ENCODE measurements at places on chromosomes 12 and 14.

- no peak for DNase-seq
These were observed 20.5 kb downstream of the RAP1B start for GRCh38 chr12:68631227-68631626.

DNA sequence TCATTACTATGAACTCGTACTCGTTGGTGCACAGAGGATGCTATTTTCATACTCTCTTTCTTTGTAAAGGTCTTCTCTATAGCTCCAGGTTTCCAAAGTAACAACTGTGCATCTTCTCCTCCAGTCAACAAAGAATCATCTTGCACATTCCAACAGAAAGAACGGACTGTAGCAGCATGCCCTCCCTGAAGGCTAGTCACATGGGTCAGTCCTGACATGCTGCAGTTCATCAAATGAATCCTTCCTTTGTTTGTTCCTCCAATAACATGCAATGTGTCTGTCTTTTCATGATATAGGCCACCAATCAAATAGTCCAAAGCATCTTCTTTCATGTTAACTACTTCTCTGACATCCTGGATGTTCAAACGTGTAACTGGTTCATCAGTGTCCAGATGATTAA is 42.9 kb downstream of the WDR89 start:
- DNase-seq, result no peak

DNA sequence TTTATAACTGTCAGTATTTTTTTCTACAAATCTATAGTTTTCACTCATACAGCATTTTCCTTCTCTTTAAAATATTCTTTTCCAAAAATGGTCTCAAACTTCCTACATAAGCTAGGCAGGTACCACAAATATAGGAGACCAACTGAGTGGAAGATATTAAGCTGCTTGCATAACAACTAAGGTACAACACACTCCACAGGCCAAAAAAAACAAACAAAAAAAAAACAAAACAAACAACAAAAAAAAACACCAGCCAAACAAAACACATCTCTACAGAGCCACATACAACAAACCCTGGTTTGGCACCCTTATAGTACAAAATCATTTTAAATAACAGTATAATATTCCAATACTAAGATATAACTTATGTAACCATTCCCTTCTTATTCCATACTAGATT is 50.1 kb downstream of the SLC2A13 start:
- no peak for DNase-seq

GRCh38 chr14:61750708-61751474 is 11.3 kb upstream of the SNAPC1 start:
- peak; percentile 92 for DNase-seq

DNA sequence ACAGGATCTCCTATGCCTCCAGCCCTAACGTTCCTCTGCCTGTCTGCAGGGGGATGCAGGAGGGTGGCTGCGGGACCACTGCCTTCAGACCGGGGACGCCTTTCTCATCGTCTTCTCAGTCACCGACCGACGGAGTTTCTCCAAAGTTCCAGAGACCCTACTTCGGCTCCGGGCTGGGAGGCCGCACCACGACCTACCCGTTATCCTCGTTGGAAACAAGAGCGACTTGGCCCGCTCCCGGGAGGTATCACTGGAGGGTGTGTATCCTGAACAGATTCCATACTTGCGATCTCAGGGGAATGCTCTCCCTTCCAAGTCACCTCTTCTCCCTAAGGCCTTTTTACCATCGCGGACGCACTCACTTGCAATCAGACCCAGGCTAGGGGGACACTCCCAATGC is 3.0 kb downstream of the REM2 start:
- no peak for DNase-seq

DNA sequence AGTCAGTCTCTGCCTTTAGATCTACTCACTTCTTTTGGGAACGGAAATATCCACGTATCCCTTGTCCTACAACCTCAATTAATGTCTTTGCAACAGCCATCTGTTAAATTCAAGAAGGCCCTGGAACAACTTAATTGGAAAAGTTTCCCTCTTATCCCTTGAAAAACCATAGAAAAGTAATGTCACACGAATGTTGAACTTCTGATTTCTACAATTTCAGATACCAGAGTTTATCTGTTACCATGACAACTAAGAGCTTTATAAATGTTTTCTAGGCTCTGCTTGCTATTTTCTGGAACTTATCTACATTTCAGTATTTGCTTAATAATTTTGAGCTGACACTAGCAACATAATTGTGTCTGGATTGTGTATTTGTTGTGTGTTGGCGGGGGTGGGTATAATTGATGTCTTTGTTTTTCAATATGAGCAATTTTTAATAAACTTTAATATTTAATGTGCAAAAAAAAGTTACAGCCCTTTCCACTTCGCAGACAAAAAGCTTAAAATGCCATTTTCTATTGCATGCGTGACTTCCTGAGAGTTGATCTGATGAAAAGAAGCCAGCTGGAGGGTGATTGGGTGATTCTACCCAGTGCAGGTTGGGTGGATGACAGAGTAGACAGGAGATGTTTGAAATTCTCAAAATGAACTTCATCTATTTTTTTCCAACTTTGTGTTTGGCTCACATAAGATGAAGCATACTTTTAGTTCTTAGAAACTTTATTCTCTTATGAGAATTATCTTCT is 11.8 kb upstream of the EDDM3A start:
- no peak for DNase-seq

GRCh38 chr14:80055667-80056496 is 155.4 kb downstream of the DIO2 start:
- DNase-seq, result no peak

DNA sequence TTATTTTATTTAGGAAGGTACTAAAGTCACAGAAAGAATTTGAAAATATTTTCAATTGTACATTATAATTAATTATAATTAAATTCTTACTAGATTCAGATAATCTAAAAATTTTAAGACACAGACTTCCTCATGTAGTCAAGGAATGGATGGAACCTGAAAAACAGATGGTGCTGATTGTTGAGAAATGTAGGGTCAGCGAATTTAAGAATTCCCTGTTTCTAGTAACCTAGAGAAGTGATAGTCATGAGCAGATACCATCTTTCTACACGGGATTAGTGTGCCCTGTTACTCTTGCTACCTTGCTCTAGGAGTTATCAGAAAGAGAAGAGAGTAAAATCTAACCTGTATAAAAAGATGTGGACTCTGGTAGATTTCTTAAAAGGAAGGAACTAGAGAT is 37.5 kb upstream of the PTHLH start:
- DNase-seq, result no peak

DNA sequence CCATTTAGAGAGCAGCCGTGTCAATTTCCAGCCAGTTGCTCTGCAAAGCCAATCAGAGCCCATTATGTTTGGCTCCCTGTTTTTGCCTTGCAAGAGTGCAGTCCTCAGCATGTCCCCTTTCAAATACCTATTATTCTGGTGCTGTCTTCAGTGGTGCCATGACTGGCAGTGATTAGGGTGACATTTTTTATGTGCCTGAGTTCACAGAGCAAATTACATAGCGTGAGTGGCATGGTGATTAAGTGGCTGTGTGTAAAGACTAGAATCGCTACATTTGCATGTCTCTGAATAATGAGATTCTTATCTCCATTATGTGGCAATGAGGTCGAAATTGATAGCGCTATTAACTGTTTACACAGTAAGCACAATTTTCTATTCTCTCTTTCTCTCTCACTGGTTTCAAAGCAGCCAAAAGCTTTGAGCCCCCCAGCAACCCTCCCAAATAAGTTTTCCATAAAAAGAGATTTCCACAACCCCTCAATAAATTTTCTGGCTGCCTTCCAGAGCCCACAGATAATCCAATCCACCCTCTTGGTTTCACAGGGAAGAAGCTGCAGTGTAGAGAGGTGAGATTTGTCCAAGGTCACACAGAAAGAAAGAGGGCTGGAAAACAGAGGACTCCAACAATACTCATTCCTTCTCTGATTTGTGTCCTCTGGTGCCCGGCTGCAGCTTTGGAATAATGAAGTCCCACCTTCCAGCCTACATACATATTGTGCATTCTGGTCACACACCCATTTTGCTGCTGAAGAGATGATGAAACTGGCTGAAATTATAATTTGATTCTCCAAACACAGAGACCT is 58.8 kb upstream of the NUDT4 start:
- no peak for DNase-seq

DNA sequence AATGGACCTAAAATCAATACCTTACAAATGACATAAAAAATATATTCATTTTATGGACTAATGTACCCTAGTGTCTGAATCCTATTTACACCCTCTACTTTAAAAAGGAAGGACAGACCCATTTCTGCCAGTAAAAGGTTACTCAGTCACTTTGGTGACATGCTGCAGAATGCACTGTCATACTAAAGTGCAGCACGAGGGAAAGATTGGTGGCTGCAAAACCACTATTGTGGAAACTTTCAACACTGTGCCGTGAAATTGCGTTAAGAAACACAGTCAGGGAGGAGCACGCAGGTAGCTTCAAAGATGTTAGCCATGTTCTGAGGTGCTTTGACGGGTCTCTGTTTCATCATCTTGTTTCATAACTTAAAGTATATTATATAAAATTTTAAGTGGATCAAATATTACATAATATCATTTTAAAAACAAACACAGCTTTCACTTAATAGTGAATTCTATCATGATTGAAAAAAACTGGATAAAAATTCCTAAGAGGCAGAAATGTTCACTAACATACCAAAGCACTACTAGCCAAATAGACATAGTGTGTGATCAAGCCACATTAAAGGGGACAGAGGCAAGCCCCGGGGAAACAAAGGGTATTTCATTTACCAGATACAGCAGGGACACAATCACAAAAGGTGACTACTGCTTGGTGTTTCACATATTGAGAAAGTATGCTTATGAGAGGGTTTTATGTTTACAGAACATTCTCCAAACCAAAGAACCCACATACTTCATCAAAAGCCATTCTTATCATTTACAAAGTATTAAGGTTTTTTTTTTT is 330.8 kb upstream of the SOX5 start:
- DNase-seq, result no peak

- DNase-seq, result no peak
These were observed 94.7 kb upstream of the OR4E1 start for GRCh38 chr14:21768116-21768874.

DNA sequence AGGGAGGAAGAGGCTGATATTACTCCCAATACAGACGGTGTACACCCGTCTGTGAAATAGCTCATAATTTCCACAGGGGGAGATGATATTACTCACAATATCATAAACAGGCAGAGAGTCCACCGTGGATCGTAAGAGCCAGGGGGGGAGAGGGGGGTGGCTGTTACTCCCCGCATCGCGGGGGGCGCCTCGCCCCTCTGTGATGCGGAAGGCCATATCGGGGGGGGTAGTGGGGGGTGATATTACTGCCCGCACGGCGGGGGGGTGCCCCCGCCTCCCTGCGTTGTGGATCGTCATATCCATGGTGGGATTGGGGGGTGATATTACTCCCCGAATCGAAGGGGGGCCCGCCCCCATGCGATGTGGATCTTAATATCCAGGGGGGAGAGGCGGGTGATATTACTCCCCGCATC is 91.9 kb downstream of the FRMD6 start:
- no peak for DNase-seq

- no peak for DNase-seq
These were observed 257.2 kb upstream of the DIO2 start for GRCh38 chr14:80468331-80469122.

- DNase-seq, result no peak
These were observed 5.8 kb upstream of the BIN2 start for GRCh38 chr12:51329742-51330141.

DNA sequence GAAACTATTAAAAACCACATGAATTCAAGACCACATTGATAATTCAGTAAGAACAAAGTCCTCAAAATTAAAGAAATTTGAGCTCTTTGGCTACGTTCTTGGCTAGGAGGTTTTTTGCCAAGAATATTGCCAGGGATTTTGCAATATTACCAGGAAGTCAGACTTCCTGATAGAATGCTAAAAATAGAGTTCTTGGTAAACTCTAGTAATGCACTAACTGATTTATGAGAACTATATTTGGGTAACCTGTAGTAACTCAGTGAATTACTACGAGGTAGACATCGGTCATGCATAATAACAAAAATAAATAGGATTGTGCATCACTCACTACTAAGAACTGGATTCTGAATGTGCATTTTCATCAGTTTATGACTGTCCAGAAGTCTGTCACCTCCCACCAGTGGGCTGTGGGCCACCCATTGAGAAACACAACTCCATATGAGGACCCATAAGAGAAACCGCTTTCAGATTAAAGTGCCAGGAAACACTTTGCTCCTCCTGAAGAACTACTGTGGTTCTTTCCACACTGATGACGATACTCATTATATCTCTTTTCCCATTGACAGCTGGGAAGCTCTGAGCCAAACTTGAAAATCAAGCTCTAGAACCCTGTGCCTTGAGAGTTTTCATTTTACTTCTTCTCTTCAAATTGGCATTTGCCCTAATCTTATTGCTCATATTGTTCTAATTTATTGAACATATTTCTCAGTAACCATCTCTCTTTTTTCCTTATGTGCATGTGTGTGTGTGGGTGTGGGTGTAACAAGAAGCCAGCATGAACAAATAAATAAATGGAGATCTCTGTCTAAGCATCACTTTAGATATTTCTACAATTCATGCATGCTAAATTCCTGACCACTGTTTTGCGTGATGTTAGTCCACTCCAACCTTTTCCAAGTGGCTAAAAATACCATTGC is 116.6 kb downstream of the BCL11B start:
- no peak for DNase-seq

DNA sequence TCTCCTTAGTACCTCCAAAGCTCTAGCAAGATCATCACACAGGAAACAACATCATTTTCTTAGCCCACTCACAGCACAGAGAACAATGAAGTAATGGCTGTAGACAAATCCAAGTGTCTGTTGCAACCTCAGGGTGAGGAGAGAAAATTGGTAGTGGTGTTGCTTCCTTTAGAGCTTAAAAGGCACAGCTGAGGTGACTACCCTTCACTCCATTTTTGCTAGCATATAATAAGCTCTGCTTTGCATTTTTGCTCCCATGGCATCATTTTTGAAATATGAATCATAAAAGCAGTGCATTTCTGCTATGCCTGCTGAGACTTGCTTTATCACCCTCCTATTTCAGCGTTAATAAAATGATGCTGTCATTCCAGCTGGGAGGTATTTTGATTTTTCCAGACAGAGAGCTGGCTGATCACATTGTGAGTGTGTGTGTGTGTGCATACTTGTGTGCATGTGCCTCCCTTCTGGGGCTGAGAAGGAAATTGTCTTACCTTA is 18.5 kb upstream of the PCNX1 start:
- no peak for DNase-seq

GRCh38 chr12:126837697-126838096 is 1429.3 kb upstream of the TMEM132C start:
- no peak for DNase-seq

- no peak for DNase-seq
These were observed 263.5 kb upstream of the ALG10B start for GRCh38 chr12:38053113-38053512.

DNA sequence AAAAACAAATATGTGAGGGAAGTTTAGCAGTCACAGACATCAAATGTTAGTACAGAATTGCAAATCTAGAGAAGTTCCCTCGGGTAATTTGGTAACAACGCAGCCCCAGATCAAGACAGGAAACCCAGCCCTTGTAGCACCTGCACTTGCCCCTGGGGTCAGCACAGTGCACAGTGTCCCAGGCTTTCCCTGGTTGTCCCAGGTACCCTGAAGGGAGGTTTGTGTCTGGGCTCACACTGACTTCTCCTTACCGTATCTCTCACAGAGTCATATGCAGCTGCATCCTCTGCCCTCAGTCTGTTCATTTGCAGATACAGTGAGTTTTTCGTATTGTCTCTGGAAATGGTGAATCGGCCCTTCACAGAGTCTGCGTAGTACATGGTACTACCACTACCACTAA is 528.9 kb downstream of the TMEM121 start:
- DNase-seq, result no peak

Measured in left ventricle myocardium inferior (tissue), 1 donor.